ENCODE measurements at places on chromosomes 16 and 17.

DNA sequence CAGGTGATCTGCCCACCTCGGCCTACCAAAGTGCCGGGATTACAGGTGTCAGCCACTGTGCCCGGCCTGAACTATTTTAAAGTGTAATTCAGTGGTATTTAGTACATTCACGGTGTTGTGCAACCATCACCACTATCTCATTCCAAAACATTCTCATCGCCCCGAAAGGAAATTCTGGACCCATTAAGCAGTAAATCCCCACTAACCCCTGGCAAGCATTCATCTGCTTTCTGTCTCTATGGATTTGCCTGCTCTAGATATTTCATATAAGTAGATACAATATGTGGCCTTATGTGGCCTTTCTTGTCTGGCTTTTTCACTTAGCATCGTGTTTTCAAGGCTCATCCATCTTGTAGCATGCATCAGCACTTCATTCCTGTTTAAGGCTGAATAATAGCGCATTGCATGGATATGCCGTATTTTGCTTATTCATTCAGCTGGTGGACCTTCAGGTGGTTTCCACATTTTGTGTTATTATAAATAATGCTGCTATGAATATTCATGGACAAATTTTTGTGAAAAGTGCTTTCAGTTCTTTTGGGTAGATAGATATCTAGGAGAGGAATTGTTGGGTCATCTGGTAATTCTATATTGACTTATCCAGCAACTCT is 8.4 kb upstream of the HERPUD1 start:
- DNase-seq, result no peak

- no peak for DNase-seq
Observed at GRCh38 chr17:80005360-80006338, 30.0 kb downstream of the TBC1D16 start.

DNA sequence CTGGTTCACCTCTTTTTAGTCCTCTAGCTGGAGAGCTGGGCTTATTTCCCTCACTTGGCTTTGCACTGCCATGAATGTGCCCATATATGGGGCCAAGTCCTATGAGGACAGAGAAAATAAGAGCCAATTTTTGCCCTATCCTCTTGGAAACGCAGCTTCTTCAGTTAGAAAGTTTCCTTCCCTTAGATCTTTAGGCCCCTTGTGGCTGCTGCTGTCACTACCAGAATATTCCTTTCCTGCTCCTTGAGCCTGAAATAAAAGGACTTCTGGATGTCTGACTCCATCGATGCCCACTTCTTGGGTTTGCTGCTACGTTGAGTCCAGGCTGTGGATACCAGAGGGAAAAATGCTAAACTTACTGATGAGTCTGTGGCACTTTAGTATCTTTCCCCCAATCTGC is 487.1 kb downstream of the GRIN2A start:
- no peak for DNase-seq

- no peak for DNase-seq
Observed at GRCh38 chr16:8258523-8258922, 331.8 kb downstream of the TMEM114 start.

- no peak for DNase-seq
Observed at GRCh38 chr16:85902366-85903155, 3.6 kb downstream of the IRF8 start.
